Cerebellar cortex (tissue), 1 donor: ENCODE measurements at places on chromosomes 11 and 22.
A peak's percentile ranks its signal among the peaks of the same experiment; 100 is the strongest.

- no peak for DNase-seq
Measured at GRCh38 chr11:1349327-1350041, 40.1 kb upstream of the TOLLIP start.

DNA sequence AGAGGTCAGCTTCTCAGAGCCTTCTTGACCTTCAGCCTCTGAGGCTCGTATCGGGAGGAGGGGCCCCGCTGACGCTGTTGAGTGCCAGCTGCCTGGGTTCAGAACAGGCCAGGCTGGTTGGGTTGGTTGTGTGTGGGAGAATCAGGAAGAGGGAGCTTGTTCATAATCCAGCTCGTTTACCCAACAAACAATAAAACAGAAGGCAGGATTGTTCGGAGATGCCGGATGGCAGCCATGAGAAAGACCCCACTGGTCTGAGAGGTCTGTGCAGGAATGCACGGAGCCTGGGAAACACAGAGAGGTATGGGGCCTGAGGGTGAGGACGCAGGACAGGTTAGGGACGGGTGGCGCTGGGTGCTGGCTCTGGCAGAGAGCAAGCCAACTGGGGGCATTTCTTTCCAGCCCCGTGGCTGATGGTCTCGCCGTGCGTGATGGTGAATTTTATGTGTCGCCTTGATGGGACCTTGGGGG, 31.6 kb upstream of the SHANK2 start:
- DNase-seq, result no peak

DNA sequence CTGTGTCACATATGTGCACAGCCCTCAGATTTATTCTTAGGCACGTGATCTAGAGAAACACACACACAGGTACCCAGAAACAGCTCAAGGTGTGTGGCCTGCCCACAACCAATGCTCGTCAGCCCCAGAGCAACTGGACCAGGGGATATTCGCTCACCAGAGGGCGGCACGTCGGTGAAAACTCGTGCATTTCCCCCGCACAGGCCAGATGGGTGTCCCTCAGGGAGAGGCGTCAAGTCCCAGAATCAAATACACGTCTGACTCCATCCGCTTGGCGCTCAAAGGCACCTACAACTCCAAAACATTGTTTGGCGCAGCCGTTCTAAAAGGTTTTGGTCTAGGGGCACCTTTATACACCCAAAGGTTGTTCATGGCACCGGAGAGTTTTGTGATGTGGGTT, 429.0 kb downstream of the BRD1 start:
- no peak for DNase-seq

DNA sequence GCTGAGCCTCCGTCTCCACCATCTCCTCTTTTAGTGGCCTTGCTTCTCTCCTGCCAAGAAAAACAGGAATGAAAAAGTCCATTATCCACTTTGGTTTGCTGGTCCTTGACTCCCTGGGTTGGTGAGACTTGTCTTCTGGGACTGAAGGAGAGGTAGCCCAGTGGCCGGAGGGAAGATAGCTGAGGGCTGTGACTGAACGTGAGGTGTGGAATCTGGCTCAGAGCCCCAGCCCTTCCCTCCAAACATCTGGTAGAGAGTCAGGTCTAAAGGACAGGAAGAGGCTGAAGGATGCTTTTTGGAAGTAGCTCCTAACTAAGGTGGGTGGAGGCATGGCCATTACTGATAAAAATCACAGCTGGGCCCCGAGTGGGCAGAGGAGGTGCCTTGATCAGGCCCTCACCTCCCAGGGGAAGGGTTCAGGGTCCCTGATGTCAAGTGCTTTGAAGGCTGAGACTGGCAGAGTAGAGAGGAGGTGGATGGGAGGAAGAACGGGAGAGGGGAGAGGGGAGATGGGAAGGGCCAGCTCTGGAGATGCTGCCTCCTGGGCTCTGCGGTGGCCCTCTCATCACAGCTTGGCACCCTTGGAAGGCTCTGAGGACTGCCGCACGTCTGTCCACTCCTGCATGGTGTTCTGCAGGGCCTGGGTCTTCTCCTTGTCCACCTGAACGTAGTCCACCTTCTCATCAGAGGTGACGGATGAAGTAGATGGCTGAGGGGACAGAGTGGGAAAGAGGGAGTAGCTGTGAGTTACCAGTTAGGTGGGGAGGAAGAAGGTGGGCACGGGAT, 30.2 kb downstream of the USP35 start:
- no peak for DNase-seq

- DNase-seq, result peak; percentile 46
Measured at GRCh38 chr11:83249972-83250593, 36.1 kb downstream of the CCDC90B start.

GRCh38 chr11:15139958-15140659, 25.4 kb downstream of the INSC start:
- DNase-seq, result no peak

DNA sequence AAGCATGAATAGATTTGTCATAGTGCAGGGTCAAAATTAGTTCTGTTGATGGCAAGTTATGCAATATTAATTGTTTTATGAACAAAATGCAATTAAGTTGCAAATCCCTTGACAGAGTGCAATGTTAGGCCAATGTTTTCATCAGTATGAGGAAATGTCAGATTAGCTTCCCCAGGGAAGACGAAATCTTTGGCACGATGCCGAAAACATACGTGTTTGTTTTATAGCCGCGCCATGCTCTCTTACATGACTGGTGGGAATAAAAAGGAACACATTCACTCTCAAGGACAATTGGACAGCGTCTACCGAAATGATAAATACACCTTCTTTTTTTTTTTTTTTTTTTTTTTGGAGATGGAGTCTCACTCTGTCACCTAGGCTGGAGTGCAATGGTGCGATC, 27.0 kb downstream of the MFNG start:
- no peak for DNase-seq

- peak; percentile 97 for DNase-seq
Measured at GRCh38 chr22:50360578-50360977, 17.5 kb downstream of the PPP6R2 start.

- DNase-seq, result peak; percentile 72
Measured at GRCh38 chr11:123904932-123905331, 3.0 kb downstream of the OR8D4 start.

DNA sequence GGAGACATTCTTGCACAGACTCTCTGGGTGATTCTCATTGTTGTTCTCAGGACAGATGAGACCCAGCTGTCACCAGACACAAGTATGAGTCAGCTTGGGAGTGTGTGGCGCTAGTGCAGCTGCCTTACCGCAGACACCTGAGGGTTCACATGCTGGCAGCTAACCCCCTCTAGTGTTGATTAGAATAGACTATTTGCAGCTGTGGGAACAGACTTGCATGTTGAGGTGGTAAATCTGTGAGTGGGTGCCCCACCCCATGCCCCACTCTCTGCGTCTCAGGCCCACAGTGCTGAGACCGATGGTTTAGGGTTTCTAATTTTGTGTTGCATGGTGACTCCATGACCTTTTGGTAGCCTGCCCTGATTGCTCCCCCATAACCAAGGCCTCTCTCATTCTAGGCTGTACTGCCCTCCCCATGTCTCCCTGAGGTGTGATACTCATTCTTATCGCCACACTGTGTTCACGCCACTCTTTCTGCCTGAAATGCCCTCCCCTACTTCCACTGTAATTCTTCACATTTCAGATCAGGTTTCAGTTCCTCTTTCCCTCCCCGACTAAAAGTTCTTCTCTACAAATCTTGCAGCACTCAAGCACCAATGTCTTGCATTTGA, 73.7 kb upstream of the KIRREL3 start:
- no peak for DNase-seq

DNA sequence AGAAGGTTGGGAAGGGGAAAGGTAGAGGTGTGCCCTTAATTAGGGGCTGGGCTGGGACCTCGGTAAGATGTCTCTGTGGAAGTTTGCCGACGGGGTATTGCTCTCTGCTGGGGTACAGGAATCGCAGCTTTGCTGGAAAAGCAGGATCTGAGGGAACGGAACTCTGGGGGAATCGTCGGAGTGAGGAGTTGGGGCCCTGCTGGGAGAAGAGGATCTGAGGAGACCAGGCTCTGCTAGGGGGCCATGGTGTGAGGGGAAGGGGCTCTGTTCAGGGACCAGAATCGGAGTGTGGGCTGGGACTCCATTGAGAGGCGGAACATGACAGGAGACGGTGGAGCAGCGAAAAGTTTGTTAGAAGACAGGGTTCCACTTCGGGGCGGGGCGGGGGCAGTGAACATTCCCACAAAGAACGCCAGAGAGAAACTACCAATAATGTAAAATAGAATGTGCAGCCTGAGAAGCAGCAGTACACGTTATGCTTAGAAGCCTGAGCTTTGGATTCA, 456 bp downstream of the AAMDC start:
- DNase-seq, result no peak

DNA sequence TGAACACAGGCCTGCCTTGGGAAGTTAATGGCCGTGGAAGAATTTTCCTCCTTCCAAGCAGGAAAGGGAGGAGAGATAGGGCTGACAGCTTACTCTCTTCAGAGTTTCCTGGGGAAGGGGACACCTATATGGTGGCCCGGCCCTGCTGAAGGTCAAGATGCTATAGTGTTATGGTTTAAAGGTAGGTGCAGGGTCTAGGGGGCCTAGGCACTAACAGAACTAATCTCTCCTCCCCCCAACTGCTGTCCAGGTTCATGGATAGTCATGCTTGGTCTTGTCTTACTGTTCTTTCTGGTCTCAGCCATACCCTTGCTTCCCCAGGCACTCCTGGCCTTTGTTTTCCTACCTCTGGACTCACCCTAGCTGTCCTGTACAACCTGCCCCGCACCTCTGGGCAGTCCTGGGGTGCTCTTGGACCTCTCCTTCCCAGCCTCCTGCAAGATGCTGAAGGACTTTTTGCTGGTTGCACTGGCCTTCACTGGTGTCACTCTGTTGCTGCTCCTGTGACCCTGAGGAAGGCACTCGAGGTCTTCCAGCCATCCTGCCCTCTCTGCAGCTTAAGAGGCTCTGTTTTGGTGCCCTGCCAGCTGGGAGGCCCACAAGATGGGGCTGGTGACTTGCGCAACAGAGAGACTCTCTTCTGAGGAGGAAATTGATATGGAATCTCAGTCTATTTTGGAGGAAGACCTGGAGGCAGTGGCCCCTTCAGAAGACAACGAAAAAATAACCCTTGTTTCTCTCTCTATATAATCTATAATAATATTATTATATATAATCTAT, 17.9 kb downstream of the SEC14L3 start:
- peak; percentile 44 for DNase-seq

- DNase-seq, result no peak
Measured at GRCh38 chr11:126466236-126467045, 111.0 kb downstream of the ST3GAL4 start.

DNA sequence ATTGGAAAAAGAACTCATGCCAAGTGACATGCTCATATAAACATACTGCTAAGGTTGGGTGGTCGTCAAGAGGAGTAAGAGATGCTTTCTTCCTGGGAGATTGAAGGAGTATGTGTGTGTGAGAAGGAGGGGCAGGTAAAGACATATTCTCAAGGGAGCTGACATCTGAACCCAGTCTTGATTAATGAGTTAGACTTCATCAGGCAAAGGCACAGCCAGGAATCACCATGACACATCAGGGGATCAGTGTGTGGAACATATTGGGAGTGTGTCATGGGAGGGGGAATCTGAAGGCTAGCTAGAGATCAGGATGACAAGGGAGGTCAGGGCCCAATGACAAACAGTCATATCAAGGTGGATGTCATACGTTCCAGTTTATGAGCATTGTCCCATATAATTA, 14.9 kb downstream of the CNTF start:
- DNase-seq, result no peak

GRCh38 chr22:33844273-33844672, 76.0 kb downstream of the LARGE1 start:
- no peak for DNase-seq

DNA sequence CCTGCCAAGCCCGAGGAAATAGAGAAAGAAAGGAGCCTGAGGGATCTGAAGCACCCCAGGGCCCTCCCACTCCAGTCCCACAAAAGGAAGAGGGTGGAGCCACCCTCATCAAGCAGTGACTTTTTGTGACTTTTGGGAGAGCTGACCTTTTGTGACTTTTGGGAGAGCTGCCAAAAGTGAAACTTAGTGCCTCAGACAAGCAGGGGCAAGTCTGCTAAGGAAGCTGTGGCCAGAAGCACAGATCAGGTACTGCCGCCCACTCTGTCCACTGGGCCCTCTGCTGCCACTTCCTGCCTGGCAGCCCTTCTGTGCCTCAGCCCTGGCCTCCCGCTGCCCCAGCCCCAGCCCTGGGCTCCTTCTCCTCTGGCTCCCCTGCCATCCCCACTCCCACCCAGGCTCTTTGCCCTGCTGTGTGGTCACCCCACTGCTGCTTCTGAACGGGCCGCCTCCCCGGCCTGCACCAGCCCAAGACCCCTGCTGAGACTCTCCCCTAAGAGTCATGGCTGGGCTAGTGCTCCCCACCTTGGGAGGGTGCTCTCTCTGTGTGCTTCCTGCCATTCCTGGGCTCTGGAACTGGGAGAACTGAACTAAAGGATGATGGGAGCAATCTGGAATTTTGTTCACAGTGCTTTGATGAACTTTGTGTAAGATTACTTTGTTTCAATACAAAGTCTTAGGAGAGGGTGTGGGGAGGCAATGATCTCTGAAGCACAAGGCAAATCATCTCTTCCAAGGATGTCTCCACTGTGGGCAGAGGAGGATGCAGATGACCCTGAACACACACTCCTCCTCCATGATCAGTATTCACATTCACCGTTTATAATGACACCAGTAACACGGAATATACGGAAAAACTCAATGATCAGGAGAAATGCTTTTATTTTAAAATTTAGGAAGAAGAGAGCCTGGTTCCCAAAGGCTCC, at the start of gene APOBEC3H:
Gene APOBEC3H, plus strand, starts transcription at position 147 of the 923 bp plus-strand sequence. CDS start 3,035 bp downstream, outside the sequence.
- peak; percentile 62 for DNase-seq

GRCh38 chr11:73810637-73811036, 23.0 kb downstream of the MRPL48 start:
- DNase-seq, result no peak

DNA sequence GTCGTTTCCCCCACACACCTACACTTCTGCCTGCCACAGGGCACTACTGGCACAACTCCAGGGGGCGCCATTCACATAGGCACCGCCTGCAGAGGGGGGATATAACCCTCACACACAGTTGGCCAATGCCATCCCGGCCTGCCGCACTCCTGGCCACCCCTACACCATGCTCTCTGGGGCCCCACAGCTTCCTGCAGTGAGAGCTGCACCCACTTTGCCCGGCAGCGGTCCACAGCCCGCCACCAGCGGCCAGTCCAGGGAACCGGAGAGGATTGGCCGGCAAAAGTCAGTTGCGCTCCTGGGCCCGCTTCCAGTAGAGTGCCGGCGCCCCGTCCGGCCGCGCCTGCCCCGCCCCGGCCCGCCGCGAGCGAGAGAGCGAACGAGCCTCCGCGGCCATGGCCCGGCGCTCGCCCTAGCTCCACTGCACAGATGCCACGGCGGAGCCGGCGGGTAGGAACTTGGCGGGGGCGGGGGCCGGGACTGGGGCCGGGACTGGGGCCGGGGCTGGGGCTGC, 25.6 kb upstream of the SUSD2 start:
- DNase-seq, result peak; percentile 55

- no peak for DNase-seq
Measured at GRCh38 chr11:60957188-60957587, 5.2 kb upstream of the SLC15A3 start.

DNA sequence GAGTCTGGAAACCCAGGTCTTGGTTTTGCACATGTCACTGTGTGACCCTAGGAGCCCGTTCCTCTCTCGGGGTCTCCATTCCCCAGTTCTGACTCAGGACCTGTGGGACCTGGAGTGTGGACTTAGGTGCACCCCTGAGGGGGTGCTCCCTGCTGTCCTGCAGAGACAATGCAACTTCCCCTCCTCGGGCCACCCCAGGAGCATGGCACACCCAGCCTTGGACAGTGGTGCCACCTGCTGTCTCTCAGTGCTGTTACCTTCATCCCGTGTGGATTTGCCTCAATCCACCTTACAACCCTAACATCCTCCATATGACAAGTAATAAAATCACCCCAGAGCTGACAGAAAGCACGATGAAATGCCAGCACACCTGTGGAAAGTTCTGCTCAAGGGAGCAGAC, 27.5 kb upstream of the CRYBB3 start:
- peak; percentile 5 for DNase-seq
